Glutamatergic neuron (in vitro differentiated cells): ENCODE measurements at places on chromosomes 1 and 21. TPM values are rescaled to one million over a fixed set of nuclear protein-coding genes. Genes with fewer than 3 reads are reported as not detected.

SPRR2A gene
- not detected for total RNA-seq

NBPF6 gene
- not detected for total RNA-seq

TMEM269 gene
- total RNA-seq = 0.32 TPM

C1QC gene
- total RNA-seq = not detected

SMIM1 gene
- total RNA-seq = 7.5 TPM

SYT2 gene
- total RNA-seq = 2.6 TPM

MCOLN2 gene
- total RNA-seq = not detected

IRF6 gene
- total RNA-seq = 0.47 TPM

GRCh38 chr1:40921522-40921921 is 58.0 kb upstream of the CTPS1 start:
- DNase-seq = no peak

- no peak for DNase-seq
Measured at GRCh38 chr21:42426424-42426823, 22.7 kb downstream of the UBASH3A start.

DNA sequence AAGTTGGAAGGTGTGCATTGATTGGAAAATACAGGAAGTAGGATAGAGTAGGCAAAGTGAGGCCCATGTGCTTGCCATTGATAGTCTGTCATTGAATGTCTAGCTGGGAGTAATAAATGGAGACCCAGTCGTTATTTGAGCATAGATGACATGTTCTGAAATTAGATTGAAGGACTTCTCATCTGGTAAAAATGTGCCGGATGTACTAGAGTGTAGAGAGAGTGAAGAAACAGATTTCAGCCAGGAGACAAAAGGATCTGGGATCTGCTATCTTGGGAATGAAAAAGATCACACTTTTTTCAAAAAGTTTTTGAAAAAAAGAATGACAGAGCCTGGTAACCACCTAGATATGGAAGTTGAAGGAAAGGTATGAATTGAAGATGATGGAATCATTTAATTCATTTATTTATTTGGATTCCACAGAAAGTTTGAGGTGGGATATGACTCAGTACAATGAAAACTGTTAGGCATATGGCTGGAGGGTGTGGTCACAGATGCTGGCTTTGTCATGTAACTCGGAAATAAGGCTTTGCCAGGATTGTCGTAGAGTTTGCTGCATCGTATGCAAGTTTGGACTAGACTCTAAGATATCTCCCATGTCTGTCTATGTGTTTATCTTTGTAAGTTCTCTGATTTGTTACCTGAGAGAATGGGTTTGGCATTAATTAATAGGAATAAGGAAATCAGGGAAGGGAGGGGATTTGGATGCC is 137.1 kb downstream of the PBX1 start:
- no peak for DNase-seq

GRCh38 chr21:44866780-44867179 is 6.7 kb downstream of the PTTG1IP start:
- peak; percentile 63 for DNase-seq

GRCh38 chr1:94799206-94799605 is 21.0 kb upstream of the SLC44A3 start:
- no peak for DNase-seq

- no peak for DNase-seq
Measured at GRCh38 chr1:10484521-10484920, 9.8 kb downstream of the PEX14 start.

DNA sequence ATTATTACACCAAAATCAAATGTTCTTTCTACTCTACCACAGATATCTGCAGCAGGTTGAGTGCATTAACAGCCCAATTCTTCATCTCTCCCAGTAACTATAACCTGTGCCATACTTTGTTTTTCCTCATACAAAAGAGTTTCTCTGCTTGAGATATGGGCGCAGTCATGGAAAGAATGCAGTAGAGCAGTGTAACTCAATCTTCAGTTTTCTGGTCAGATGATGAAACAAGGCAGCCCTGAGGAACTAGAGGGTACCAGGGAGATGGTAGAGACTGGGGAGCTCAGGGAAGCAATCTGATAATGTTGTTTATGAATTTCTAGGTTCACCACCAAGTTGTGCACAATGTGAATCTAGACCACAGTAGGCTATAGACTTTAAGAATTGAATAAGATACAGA is 39.6 kb downstream of the ASPM start:
- no peak for DNase-seq

- no peak for DNase-seq
Measured at GRCh38 chr1:5111581-5111980, 457.2 kb downstream of the AJAP1 start.

DNA sequence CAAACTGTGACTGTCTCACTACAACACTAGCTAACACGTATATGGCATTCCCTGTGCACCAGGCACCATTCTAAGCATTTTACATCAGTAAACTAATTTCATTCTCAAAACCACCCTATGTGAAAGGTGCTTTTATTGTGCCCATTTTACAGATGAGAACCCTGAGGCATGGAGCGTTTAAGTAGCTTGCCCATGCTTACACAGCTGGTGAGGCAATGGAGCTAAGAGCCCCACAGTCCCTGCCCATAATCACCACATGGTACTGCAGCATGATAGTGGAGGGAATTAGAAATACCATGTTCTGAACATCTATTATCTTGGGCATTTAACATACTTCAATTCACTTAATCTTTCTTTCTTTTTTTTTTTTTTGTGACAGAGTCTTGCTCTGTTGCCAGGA is 31.1 kb upstream of the KLHDC8A start:
- no peak for DNase-seq

- DNase-seq = no peak
Measured at GRCh38 chr1:111605576-111605975, 14.0 kb upstream of the RAP1A start.

DNA sequence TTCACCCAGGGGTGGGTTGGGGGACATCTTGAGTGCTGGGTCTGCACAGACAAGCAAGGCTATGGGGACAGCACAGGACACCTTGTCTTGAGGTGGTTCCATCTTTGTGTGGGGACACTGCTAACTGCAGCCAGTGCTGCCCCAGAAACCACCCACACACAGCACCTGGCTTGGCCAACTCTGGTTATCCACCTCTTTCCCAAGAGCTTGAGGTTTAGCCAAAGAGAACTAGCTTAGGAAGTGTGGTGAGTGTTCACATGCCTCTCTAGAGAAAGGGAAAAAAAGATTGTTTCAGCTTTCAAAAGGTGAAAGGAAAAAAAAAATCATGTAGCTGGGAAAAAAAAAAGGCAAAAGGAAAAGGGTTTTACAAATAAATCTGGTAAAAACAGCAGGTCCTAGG is 32.4 kb downstream of the BCAR3 start:
- no peak for DNase-seq

DNA sequence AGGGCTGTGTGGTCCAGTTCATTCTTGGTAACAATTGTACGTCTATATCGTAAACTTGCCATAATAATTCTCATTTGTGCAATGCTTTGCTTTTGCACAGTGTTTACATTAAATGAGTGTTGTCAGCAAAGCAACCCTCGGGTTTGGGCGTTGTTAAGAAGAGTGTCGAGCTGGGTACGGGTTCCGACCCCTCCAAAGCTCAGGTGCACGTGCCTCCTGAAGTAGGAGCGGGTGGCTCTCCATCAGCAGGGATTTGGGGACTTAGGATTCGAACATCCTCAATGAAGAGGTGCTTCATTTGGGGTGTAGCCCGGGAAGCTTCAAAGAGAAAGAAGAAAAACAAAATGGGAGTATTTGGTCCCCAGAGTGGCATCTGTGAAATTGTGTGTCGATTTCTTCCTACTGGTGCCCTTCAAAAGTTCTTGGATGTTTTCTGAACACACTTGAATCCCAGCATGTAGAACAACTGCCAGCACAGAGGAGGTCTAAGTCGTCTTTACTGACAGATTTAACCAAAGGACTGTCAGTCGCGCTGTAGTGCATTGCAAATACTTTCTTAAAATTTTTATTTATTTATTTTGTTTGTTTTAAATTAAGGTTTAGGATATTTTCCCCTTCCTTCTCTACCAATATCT is 1.1 kb downstream of the TRIM58 start:
- no peak for DNase-seq

GRCh38 chr1:56931686-56932085 is 34.1 kb downstream of the C8B start:
- DNase-seq = no peak

DNA sequence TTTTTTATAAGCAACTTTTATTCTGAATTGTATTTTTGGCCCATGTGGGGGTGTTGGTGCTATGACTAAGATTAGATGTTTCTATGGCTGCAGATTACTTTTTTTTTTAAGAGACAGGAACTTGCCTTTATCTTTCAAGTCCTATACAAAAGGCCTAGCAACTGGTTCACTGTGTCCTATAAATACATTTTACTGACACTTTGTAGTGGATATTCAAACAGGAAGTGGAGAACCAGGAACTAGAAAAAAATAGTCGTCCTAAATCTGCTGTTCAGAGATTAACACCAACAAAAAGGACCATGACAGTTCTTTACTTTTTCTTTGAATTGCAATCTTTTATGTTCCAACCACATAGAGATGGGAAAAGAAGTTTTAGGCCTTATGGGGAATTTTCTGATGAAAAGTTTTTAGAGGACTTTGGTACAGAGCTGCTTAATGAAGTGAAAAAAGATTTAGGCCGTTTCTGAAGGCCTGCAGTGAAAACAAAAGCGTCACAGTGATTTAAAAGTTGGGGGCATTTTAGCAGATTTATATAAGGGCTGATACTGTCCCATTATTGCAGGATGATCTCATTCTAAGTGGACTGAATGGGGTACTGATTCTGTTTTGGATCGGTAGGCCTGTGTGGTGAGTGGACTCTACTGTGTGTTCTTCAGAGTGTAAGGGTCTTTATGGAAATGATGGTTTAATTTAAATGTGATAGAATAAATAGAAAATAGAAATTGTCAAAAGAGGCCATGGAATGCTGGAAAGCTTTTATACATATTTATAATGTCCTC is 136.4 kb upstream of the DEPDC1 start:
- no peak for DNase-seq

GRCh38 chr1:50060279-50060678 is 36.5 kb upstream of the AGBL4 start:
- DNase-seq = no peak

DNA sequence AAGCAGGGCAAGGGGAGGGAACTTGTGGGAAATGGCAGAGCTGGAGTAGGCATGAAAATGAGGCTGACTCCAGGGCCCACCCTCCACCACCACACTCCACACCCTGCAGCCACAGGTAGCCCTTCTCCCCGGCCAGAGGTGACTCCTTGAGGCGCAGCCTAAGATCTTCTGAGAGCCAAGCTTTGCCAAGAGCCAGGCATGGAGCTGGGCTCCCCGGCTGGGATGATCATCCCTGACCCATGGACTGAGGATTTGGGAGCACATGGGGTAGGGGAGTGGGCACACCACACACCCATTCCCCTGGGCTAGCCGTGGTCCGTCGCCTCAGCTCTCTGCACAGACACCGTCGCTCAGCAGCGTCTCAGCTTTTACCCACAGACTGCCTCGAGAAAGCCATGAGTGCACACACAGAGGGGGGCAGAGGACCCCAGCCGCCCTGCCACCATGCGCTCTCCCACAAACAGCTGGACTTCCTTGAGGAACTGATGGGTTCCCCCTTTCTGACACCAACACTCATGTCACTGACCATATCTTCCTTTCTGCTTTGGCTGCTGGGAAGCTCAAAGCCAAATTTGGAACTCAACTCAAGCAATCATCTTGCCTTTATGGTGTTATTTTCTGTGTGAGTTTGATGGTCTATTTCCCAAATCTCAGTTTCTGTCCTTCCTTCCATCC is 123.6 kb upstream of the RUNX3 start:
- DNase-seq = no peak

DNA sequence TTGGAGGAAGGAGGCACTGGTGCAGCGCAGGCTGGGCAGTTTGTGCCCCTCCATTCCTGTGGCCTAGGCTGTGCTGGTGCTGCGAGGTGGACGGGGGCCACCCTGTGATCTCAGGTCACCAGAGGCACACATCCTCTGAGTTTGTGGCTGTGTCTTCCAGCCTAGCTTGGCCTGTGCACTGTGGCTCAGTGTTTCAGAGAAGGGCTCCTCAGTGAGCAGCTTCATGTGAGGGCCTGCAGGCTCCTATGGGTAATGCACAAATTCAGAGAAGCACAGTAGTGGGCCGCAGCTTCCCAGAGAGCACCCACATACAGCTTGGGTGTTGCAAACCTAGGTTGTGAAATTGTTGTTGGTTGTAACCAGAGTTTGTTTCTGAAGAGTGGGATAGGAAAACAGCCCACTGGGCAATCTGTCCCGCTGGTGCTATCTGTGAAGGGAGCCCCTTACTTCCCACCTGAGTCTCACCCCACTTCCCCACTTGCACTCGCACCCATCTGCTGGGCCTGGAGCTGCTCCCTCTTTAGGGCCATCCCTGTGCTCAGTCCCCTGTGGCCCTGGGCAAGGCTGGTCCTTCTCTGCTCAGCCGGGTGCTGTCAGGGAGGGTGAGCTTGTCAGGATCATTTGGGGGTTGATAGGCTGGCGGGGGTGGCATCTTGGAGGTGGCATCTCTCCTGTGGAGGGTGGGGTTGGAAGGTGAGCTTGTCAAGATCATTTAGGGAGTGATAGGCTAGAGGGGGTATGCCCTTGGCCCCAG is 30.2 kb downstream of the SNAP47 start:
- no peak for DNase-seq

GRCh38 chr1:235328271-235329138 is at the start of gene GGPS1:
GGPS1 (plus strand) TSS chr1:235328570; CDS start chr1:235335265, 6,695 bp downstream.
- peak; percentile 97 for DNase-seq

DNA sequence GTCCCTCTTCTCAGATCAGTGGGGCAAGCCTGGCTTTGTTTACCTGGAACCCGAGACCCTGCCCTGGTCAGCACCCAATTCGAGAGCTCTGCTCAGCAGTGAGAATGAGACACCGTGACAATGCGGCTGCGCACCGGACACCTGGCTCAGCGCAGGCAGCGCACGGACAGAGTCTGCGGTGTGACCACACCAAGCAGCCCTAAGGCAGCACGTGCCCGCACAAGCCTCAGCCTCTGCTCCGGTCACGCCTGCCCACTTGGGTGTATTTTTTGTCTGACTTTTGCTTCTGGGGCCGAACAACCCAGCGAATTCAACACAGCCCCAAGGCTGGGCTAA is 4.7 kb downstream of the KRTAP10-8 start:
- DNase-seq = no peak

DNA sequence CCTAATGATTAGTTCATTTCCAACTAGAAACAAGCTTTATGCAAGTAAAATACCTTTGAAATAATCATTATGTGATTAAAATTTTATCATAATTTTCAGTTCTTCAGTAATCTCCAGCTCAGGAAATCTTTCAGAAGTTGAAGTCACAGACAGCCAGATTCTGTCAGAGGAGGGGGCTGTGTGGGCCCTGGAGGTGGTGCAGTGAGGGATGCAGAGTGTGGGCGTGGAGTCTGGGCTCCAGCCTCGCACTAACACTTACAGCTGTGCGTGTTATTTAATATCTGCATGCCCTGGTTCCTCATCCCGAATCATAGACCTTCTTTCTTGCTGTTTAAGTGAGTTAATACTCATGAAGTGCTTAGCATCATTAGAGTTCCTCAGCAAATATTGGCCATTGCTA is 23.9 kb downstream of the WDR64 start:
- DNase-seq = no peak
